NCI-H187 (cell line): ENCODE measurements at places on chromosomes 2 and 18.

GRCh38 chr2:210086292-210086691, 83.9 kb downstream of the RPE start:
- DNase-seq: no peak

DNA sequence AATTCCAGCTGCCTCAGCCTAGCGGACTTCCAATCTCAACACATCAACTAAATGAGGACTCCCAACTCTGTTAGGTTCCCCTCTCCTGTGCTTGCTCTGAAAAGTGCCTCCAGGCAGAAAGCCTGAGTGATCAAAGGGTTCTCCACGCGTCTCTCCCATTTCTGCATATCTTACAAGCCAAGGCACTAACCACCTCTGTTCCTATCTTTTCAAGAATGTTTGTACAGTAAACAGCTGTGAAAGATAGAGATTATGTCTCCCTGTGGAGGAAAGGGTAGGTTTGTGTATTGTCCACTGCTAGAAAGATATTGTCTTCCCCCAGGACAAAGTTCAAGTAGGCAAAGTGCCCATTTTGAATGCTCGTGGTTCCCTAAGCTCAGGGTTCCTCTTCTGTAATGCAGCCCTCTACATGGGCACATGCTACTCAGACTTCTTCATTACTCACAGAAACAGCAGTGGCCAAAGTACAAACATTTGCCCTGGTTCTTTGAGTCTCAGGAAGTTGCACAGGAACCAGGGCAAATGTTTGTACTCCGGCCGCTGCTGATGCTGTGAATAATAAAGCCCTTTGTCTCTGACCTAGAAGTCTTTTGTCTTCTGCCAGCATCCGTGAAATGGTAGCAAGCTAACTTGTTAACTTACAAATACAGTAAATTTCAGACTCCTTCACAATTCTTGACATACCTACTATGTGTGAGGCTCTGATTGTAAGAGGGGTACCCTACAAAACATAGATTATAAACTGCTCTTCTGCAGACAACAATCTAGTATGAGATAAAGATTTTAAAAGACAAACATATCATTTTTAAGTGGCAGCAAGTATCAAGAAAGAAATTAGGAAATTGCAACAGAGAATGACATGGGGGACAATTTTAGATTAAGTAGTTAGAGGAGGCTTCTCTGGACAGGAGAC, 44.5 kb downstream of the PKDCC start:
- DNase-seq: no peak

DNA sequence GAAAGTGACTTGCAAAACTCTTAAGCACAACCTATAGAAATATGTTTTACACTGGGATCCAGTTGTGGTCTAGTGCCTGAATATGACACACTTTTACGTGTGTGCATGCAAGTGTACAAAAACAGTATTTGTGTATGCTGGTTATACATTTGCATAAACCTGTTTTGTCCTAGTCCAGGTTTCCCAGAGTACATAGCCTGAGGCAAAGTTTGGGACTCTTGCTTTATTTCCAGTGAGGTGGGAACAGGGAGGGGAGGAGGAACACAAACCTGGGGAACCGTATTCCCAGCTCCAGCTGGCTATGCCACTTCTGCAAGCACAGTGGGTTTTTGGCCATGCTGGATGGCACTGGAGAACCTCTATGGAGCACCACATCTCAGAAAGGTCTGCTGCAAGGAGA, 481.1 kb upstream of the HS6ST1 start:
- no peak for DNase-seq

DNA sequence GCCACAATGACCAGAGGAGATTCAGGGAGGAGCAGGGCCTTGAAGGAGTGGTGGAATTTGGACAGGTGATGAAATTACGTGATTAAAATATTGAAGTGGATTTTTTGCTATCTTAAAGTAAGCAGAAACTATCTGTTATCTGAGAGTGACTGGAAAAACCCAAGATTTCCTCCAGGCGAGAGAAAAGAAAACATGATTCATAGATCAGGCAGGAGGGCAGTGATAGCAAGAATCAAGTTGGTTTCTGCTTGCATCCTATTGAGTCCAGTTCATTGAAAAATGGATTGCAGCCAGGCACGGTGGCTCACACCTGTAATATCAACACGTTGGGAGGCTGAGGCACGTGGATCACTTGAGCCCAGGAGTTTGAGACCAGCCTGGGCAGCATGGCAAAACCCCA, 127.8 kb downstream of the NXPH2 start:
- no peak for DNase-seq

DNA sequence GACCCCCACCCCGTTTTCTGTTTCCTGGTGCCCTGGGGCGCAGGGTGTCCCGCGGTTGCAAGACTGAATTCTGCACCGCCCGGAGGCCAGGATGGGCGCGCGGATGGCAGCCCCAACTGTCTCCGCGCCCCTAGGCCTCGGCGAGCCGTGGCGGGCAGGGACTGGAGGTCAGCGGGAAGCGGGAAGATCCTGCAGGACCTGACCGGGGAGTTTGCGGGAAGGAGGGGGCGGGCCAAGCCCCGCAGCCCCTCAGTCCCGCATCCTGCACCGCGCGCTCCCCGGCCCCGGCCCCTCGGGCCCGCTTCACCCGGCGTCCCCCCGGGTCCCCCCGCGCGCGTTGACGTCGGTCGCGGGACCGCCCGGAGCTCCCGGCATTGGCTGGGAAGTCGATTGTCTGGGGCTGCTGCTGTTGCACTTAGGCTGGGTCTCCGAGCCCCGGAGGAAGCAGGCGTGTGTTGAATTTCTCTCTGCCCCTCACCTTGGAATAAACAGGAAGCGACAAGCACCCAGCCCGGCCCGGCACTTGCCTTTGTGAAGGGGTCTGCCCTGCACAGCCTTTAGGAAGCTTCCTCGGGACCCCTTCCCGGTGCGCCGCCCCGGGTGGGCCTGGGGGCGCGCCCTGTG, at the start of gene LDLRAD4:
Gene LDLRAD4, plus strand, starts transcription at position 393 of the 624 bp plus-strand sequence.
- DNase-seq: no peak

- no peak for DNase-seq
These were observed 183.1 kb downstream of the PID1 start for GRCh38 chr2:229087843-229088516.

DNA sequence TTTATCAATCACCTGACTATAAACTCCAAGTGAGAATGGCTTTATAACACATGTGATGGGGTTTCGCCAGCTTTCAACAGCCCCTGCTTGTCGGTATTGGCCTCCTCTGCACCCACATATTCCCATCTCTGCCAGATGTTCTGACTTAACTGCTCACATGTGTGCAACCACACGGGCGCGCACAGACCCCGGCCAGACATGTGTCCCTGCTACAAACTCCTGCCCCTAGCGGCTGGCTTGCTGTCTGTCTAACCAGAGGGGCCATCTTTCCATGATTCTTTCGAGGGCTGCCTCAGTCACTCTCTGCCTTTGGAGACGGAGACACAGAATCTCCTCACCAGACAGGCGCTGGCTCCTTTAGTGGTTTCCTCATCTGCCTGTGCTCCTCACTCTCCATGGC, 15.3 kb downstream of the STON1 start:
- no peak for DNase-seq

GRCh38 chr2:156852681-156853080, 404.8 kb upstream of the GALNT5 start:
- no peak for DNase-seq

GRCh38 chr2:178479758-178480226, 465 bp upstream of the PLEKHA3 start:
- DNase-seq: no peak

DNA sequence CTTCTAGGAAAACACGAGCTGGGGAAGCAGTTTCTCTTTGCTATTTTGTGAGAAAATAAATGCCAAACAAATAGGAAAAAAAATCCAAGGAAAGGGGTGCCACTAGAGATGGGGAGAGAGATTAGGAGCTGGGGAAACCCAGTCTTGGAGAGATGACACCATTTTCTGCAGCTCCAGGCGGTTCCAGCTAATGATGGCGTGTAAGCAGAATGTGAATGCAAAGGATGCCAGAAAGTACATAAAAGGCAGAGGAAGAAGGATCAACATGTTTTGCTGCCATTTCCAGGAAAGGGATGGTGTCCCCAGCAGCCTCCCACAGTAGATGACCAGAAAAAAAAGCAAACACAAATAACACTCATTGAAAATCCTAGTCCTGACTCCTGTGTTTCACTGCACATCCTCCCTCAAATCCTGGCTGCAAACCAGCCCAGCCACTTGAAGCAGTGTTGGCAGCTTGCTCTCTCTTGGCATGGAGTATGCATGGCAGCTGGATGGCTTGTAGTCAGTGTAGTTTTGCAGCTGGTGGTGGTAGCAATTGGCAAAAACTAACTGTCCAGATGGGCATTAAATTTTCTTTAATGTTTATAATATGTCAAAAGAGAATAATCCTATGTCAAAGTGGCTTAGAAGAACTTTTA, 93.6 kb downstream of the FTCDNL1 start:
- no peak for DNase-seq

DNA sequence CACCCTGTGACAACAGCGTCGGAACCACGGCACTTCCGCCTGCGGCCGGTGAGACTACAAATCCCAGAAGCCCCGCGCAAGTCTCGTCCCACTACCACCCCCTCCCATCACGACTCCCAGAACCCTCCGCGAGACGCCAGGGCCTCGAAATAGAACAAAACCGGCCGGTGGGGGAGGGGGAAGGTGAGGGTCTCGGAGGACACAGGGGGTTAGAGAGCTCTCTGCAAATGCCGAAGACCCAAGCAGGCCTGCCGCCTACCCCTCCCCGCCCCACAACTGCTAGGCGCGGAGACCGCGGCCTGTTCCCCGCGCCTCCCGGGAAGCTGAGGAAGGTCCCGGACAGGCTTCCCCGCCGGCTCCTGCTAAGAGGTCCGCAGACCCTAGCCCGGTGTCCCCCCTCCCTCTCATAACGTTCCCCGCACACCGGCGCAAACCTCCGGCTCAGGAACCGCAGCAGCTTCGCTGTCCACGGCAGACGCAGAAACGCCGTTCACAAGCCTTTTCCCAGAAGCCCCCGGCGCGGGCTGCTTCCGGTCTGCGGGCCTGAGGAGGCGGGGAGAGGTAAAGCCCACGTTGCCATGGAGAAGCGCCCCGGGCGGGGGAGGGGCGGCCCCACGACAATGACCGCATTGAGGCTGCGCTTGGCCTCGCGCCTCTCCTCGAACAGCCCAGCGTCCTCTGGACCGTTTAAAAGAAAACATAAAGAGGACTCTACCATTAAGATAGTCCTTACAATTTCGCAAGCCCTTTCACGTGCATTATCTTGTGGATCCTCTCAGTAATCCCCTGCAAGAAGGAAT, at the start of gene ZNF24:
Gene ZNF24, minus strand, starts transcription at position 485 of the 800 bp plus-strand sequence. CDS start 3,770 bp downstream, outside the sequence.
- peak; percentile 88 for DNase-seq
